ENCODE measurements at places on chromosomes 2 and 18.

- DNase-seq: no peak
Measured at GRCh38 chr2:240506406-240507059, 51.3 kb downstream of the ANKMY1 start.

GRCh38 chr2:9552219-9553178, 3.1 kb downstream of the ADAM17 start:
- DNase-seq: no peak

- DNase-seq: no peak
Measured at GRCh38 chr18:47118981-47119380, 31.3 kb downstream of the HDHD2 start.

- peak; percentile 48 for DNase-seq
Measured at GRCh38 chr2:182240862-182241371, 185.9 kb downstream of the PDE1A start.
